Cardiac fibroblast (primary cell): ENCODE measurements at places on chromosomes 13 and 19.
A peak's percentile ranks its signal among the peaks of the same experiment; 100 is the strongest.

DNA sequence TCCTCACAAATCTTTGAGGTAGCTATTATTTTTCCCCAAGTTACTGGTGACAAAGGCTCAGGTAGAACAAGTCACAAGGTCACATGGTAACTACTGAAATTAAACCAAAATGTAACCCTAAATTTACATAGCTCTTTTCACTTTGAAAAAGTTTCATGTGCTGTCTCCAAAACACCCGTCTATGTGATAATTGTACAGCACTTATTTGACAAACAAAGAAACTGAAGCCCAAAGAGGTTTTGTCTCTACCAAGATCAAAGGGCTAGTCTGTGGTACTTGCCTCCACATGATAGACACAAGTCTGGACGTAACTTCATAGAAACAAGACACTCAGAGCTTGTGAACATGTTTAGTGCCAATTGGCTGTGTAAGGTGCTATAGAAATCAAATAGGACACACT is 108.3 kb downstream of the SACS start:
- DNase-seq, result no peak

DNA sequence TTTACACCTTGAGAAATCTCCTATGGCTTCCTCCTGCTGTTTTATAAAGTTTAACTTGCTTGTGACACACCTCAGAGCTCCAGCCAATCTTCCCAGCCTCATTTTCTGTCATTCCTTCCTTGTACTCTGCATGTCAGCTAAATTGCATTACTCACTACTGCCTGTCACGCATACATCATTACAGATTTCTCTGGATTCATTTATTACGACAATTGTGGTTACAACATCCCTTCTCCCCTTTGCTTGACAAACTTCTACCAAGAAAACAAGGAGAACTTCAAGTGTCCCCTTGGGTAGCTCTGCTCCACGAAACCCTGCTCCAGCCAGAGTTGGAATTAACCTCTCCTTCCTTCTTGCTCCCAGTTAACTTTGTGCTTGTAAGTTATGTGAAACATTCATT is 22.0 kb upstream of the GPR18 start:
- DNase-seq, result peak; percentile 49

GRCh38 chr19:58001895-58002369 is 688 bp downstream of the ZNF606 start:
- peak; percentile 35 for DNase-seq

DNA sequence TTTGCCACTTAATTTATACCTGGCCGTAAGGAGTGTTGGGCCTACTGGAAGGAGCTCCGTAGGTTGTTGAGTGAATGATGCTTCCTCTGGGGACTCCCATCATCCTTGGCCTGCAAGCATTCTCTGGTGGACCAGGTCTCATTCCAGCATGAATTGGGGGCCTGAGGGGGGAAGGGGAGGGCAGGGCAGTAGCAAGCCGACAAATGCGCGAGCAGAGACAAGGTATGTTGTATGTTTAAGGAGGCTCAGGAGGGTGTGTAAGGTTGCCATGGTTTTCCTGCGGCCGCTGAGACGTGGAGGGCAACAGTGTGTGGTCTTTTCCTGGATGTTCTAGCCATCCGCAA is 749 bp downstream of the ZNF264 start:
- peak; percentile 4 for DNase-seq

GRCh38 chr19:52464798-52465470 is 11.6 kb downstream of the ZNF578 start:
- no peak for DNase-seq

GRCh38 chr13:94318418-94318817 is 161.1 kb downstream of the DCT start:
- DNase-seq, result no peak

GRCh38 chr13:50387051-50387581 is 371.9 kb downstream of the KCNRG start:
- DNase-seq, result peak; percentile 40

DNA sequence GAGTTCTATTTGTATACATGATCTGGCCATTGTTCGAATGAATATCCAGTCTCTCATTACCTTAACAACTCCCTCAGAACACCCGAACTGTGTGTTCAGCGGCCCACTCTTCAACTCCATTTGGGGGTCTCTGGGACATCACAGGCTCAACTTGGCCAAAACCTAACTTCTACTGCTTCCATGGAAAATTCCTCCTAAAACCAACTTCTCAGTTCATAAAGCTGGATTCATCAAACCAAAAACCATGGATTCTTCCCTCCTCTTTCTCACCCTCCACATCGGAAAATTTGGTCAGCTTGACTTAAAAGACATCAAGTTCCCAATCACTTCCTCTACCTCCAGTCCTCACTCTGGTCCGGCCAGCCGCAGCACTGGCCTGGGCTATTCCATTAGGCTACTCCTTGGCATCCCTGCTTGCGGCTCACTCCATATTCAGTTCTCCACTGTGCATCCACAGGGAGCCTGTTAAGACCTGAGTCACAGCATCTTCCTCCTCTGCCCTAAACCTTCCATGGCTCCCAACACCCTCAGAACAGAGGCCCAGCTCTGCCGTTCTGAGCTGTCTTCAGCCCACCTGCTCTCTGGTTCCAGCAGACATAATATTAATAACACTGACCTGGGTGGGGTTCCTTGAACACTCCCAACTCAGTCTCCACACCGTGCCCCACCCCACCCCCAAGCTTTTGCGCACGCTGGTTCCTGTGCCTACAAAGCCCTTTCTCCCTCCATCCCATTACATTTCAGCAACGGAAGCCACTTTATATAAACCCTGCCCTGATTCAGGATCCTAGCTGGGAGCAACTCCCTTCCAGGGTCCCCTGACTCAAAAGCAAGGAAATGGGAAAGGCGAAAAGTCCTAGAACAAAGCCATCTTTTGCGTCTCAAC is 1.1 kb downstream of the ZNF792 start:
- no peak for DNase-seq

- DNase-seq, result no peak
Measured at GRCh38 chr19:725461-726089, 16.8 kb downstream of the PALM start.

DNA sequence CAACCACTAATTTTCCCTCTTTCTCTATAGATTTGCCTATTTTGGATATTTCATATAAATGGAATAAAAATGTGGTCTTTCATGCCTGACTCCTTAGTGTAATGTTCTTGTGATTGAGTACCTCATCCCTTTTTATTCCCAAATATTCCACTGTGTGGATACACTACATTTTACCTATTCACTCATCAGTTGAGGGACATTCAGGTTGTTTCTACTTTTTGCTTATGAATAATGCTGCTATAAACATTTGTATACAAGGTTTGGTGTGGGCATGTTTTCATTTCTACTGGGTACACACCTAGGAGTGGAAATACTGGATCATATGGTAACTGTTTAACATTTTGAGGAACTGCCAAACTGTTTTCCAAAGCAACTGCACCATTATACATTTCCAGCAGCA is 5.1 kb upstream of the WBP4 start:
- no peak for DNase-seq

- no peak for DNase-seq
Measured at GRCh38 chr19:45314708-45315245, 7.9 kb downstream of the CKM start.

DNA sequence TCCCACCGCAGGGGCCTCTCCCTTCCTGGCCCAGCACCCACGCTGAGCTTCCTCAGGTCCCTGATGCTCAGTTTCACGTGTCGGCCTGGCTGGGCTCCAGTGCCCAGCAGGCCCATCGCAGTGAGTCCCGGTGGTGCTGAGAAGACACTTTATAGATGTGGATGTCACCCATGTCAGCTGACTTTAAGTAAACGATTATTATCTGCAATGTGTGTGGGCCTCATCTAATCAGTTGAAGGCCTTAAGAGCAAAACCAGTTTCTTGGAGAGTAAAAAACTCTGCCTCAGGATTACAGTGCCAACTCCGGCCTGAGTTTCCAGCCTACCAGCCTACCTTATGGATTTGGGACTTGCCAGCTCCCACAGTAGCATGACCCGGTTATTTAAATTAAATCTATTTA is 17.3 kb upstream of the SMIM17 start:
- DNase-seq, result no peak

- DNase-seq, result no peak
Measured at GRCh38 chr19:18204394-18205199, 755 bp upstream of the RAB3A start.

DNA sequence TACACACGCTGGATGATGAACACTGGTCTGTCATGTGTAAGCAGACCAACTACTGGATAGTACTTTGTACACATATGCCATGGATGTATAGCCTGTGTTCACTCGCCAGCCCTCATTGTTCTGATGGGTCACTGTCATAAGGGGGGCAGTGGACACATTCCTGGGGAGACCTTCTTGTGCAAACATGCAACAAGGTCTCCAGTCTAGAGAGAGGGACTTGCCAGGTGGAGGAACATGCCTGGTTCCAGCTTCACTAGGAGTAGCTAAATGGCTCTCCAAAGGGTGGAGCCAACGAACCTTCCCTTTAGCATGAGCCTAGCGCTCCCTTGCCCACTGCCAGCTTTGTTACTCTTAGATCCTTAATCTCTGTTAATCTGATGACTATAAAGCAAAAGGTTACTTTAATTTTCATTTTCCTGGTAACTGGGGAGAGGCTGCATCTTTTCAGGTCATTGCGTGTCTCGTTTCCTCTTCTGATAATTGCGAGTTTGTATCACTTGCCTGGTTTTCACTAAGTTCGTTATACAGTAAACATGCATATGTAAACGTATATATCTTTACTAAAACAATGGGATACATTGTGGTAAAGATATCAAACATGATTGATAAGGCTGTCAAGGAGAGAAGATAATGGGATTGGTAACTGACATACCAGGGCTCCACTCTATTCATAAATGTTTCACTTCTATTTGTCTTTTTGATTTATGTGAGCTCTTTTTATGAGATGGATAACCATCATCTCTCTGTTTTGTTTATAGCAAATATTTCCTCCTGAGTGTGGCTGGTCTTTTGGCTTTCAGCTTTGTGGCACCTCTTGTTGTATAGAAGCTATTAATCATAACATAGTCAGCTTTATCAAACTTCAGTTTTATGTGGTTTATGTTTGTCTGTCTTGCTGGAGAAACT is 235.2 kb upstream of the SGCG start:
- no peak for DNase-seq

DNA sequence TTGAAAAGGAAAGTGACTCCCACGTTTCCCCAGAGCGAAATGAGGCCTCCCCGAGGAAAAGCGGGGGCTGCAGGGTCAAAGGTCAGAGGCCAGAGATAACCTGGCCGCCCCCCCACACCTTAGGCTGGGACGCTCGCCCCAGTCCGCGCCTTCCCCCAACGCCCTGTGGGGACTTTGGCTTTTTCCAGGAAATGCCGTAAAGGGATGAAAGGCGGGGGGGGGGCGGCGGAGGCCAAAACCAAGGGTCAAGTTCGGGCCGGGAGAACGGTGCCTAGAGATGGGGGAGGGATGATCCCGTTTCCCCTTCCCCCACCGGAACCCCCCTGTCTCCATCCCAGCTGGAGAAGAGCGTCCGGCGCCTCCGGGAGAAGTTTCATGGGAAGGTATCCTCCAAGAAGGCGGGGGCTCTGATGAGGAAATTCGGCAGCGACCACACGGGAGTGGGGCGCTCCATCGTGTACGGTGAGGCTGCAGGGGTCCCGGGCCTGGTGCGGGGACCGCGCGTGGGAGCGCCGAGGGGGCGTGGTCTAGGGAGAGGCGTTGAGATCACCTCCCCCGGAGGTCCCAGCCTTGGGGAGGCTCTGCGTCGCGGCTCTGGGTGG is 575 bp downstream of the SHFL start:
- peak; percentile 29 for DNase-seq

DNA sequence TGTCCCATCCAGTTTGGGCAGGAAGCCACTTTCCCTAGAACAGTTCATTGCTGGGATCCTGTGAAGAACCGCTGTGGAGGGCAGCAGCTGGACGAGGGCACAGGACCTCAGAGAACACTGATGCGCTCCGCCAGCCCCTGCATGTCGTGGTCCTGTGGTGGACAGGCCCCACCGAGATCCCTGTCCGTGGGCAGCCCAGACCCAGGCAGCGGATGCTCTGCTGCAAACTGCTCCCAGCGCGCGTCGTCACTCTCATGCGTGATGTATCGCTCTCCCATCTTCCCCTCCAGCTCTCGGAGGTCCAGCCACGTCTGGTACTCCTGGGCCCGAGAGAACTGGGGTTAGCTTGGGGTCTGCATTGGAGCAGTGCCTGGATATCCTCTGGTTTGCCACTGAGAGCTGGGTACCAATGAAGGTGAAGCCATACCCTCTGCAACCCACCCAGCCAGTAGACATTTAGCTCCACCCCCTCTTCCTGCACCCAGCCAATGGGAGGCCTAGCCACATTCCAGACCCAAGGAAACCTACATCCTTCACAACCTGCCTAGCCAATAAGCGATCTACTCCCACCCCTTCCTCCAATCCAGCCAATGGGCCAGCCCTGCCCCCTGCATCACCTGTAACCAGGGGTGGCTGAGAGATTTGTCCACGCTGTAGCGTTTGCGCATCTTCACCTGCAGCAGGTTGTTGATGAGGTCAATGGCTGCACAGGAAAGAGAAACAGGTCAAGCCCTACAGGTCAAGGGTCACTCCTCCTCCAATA is 13.6 kb upstream of the DACT3 start:
- no peak for DNase-seq

DNA sequence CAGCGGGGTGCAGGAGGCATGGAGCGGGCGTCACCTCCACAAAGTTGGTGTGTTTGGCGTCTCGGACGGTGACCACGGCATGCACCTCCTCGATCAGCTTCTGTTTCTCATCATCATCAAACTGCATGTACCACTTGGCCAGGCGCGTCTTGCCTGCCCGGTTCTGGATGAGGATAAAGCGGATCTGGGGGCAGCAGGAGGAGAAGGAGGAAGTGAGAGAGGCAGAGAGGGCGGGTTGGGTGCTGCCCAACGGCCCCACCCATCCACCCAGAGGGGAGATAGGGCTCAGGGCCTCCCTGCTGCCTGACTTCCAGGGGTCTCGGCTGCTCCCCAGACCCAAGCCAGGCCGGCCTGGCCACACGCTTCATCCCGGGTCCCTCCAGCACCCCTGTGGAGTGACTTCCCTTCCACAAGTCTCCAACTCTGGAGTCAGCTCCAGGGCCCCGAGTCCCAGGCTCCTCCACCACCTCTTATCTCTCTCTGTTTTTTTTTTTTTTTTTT is 4.6 kb downstream of the AP2S1 start:
- no peak for DNase-seq

GRCh38 chr13:24502533-24503378 is 9.8 kb downstream of the PARP4 start:
- peak; percentile 71 for DNase-seq

DNA sequence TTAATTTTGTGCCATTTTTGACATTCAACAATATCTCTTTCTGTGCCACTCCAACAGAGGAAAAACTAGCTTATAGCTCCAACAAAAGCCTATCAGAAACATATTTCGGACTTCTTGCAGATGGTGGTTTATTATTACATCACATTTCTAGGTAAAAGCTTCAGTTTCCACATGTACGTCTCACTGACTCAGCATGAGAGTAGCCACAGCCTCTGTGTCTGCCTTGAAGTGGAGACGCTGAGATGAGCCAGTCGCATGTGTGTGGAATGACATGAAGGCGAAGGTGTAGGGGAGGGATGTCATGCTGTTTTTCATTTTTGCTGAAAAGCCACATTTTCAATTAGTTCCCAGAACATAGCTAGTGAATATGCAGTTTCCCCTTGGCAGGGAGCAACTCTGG is 598.6 kb downstream of the EFNB2 start:
- DNase-seq, result no peak

GRCh38 chr13:110347535-110348308 is 40.6 kb downstream of the COL4A2 start:
- peak; percentile 96 for DNase-seq
